Immature natural killer cell (primary cell): ENCODE measurements at places on chromosomes 2 and 18. TPM values are rescaled to one million over a fixed set of nuclear protein-coding genes. Genes with fewer than 3 reads are reported as not detected.

Gene GREB1
- not detected for polyA plus RNA-seq

Gene HNMT
- polyA plus RNA-seq = not detected

Gene ZFP36L2
- polyA plus RNA-seq = 274 TPM

DNA sequence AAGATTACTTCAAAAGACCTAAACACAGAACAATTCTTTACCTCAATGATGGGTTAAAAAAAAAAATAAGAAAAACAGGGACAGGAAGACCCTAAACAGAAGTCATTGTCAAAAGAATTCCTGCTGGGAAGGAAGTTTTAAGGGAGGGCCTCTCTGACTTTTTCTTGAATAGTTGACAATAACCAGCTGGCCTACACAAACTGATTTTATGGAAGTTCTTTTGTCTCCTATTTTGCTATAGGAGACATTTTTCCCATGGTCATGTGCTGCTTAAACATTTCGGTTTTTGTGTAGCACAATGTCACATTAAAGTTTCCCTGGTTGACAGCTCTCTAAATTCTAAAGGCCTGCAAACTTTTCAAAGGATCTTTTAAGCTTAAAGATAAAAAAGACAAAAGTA is 55.3 kb downstream of the RFTN2 start:
- DNase-seq = no peak

- DNase-seq = no peak
These were observed 121.4 kb upstream of the COL3A1 start for GRCh38 chr2:188852772-188853171.
